Neural cell (in vitro differentiated cells): ENCODE measurements at places on chromosomes 5 and 9. TPM values are rescaled to one million over a fixed set of nuclear protein-coding genes. Genes with fewer than 3 reads are reported as not detected.

FCN2 gene
- not detected in 2 replicates for polyA plus RNA-seq

DRD1 gene
- polyA plus RNA-seq: 0.33 and 0.72 TPM in 2 replicates

LCN1 gene
- polyA plus RNA-seq: not detected in 2 replicates

IFNA21 gene
- not detected in 2 replicates for polyA plus RNA-seq

ACSL6 gene
- polyA plus RNA-seq: 30.5 and 39.0 TPM in 2 replicates

OTULINL gene
- 6.2 and 7.2 TPM in 2 replicates for polyA plus RNA-seq

XRCC4 gene
- polyA plus RNA-seq: 22.7 and 22.9 TPM in 2 replicates

BTNL8 gene
- polyA plus RNA-seq: not detected in 2 replicates

GPR151 gene
- polyA plus RNA-seq: 0.90 and 1.0 TPM in 2 replicates

C5orf15 gene
- polyA plus RNA-seq: 65.1 and 72.3 TPM in 2 replicates

SLC45A2 gene
- polyA plus RNA-seq: 1.2 and 6.2 TPM in 2 replicates

TAF11L13 gene
- not detected in 2 replicates for polyA plus RNA-seq

IL4 gene
- not detected in 2 replicates for polyA plus RNA-seq

MLANA gene
- not detected in 2 replicates for polyA plus RNA-seq

GABRA6 gene
- 2.2 and 3.9 TPM in 2 replicates for polyA plus RNA-seq

FAM151B gene
- polyA plus RNA-seq: 3.3 and 5.3 TPM in 2 replicates

SLC36A2 gene
- polyA plus RNA-seq: not detected in 2 replicates

ALDH1A1 gene
- polyA plus RNA-seq: not detected in 2 replicates

OR1Q1 gene
- not detected in 2 replicates for polyA plus RNA-seq

MARCOL gene
- not detected in 2 replicates for polyA plus RNA-seq

NSA2 gene
- polyA plus RNA-seq: 121 and 164 TPM in 2 replicates

FAM78A gene
- polyA plus RNA-seq: 0.47 and 0.62 TPM in 2 replicates

CXCL14 gene
- 1.1 TPM in 1 of 2 replicates, not detected in the other for polyA plus RNA-seq

GDA gene
- 0.26 and 0.52 TPM in 2 replicates for polyA plus RNA-seq

AMACR gene
- polyA plus RNA-seq: 19.4 and 28.5 TPM in 2 replicates

SV2C gene
- polyA plus RNA-seq: 0.45 and 0.88 TPM in 2 replicates

CDKN2B gene
- 0.15 TPM in 1 of 2 replicates, not detected in the other for polyA plus RNA-seq

PDLIM4 gene
- not detected in 2 replicates for polyA plus RNA-seq

ABCA1 gene
- polyA plus RNA-seq: 5.1 and 5.2 TPM in 2 replicates

EPB41L4A gene
- 4.9 and 7.4 TPM in 2 replicates for polyA plus RNA-seq

PPIC gene
- not detected in 2 replicates for polyA plus RNA-seq

CAVIN4 gene
- 14.5 and 15.3 TPM in 2 replicates for polyA plus RNA-seq

ADRB2 gene
- not detected in 2 replicates for polyA plus RNA-seq

DTWD2 gene
- 3.3 and 6.6 TPM in 2 replicates for polyA plus RNA-seq

KIF4B gene
- polyA plus RNA-seq: not detected in 2 replicates

DBH gene
- not detected in 2 replicates for polyA plus RNA-seq

WDR38 gene
- not detected in 2 replicates for polyA plus RNA-seq

CTXN3 gene
- 0.83 and 1.0 TPM in 2 replicates for polyA plus RNA-seq

CLPTM1L gene
- 61.6 and 78.9 TPM in 2 replicates for polyA plus RNA-seq

C5orf63 gene
- polyA plus RNA-seq: not detected in 2 replicates

PCDHA13 gene
- polyA plus RNA-seq: 0.89 and 1.2 TPM in 2 replicates

SYNPO gene
- polyA plus RNA-seq: 0.14 TPM in 1 of 2 replicates, not detected in the other

ERAP2 gene
- not detected in 2 replicates for polyA plus RNA-seq

EGR1 gene
- 8.9 and 15.6 TPM in 2 replicates for polyA plus RNA-seq
